ENCODE measurements at places on chromosomes 6 and 20.

- DNase-seq, result no peak
Observed at GRCh38 chr6:144607998-144608735, 323.0 kb downstream of the UTRN start.

- DNase-seq, result no peak
Observed at GRCh38 chr20:56702931-56703840, 74.1 kb downstream of the TFAP2C start.

GRCh38 chr6:118639054-118639964 is 12.1 kb downstream of the CEP85L start:
- DNase-seq, result no peak

DNA sequence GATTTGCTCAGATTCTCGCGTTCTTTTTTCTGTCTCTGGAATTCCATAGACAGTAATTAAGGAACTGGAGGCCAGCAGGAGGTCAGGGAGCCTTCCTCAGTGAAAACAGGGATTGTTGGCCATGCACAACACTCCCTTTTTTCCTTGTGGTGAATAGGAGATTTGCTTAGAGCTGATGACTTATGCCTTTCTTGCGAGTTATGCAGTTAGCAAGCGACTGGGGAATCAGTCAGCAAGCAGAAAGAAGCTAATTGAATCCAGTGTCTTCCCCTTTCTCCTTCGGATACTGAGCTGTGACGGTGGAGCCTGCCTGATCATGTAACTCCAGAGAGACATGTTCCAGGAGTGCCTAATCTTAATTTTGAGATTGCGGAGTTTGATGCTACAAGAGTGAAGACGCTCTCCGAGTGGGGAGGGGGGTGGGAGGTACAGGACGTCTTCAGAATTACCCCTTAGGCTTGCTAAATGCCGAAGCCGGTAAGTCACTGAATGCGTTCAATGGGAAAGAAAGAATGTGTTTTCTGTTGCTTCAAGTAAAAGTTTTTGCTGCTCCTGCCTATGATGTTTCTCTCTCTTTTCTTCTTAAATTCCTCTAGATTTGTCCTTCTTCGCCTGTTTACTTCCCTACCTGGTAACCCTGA is 165.9 kb downstream of the SASH1 start:
- DNase-seq, result no peak

GRCh38 chr6:4905826-4906225 is 98.0 kb downstream of the RPP40 start:
- DNase-seq, result no peak

- no peak for DNase-seq
Observed at GRCh38 chr6:123804787-123805540, 1.3 kb downstream of the NKAIN2 start.

DNA sequence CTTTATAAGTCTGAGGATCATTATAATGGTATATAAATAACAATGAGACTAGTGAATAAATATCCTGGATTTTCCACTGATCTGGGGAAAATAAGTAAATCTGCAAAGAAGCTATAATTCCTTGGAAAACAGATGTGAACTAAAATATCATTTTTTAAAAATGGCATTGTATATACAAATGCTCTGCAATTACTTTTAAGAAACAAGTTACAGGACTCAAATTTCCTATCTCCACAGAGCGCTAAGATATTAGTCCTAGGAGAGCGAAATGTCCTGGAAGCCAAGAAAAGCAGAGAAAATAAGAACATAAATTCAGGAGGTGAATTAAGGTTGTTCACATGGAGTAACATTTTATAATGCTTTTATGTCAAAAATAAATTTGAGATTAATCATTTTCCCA is 61.3 kb downstream of the PRKN start:
- no peak for DNase-seq

- DNase-seq, result no peak
Observed at GRCh38 chr6:11139051-11139960, 27.8 kb upstream of the ERVFRD-1 start.

- DNase-seq, result no peak
Observed at GRCh38 chr20:56207656-56208055, 40.9 kb upstream of the MC3R start.

DNA sequence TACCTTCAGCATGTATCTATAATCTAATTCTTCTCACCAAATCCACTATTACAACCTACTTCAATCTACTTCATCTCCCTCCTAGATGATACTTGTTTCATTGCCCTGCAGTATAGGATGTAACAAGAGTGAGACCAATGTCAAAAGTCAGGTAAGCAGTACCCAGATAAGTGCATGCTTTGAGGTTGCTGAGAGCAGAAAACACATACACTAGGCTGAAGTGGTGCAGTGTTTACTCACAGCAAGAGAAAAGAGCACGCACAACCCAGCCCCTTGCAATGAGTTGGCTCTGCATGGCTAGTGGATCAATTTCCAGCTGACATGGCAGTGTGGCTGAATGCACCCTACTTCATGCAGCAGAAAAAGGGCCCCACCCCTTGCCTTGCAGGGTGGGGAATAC is 199.9 kb downstream of the EPHA7 start:
- DNase-seq, result no peak

GRCh38 chr20:33280775-33281174 is 2.2 kb upstream of the BPIFB1 start:
- DNase-seq, result no peak

DNA sequence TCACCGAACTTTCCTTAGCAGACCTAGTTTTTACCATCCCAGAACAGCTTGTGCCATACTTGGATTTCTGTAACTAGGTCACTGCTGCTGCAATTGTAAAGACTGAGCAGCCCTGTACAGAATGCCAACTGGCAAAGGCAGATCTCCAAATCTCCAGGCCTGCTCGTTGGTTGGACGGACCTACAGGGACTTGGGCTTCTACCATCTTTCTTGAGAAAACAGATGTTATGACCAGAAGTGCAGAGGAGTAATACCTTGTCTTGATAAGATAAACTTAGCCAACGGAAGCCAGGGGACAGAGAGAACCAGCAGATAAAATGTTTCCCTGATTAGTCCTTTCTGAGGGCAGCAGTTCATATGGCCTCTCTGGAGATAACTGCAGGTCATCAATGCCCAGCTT is 304.1 kb downstream of the RFPL4B start:
- DNase-seq, result no peak

- DNase-seq, result no peak
Observed at GRCh38 chr6:157999168-158000051, 17.7 kb downstream of the SYNJ2 start.

DNA sequence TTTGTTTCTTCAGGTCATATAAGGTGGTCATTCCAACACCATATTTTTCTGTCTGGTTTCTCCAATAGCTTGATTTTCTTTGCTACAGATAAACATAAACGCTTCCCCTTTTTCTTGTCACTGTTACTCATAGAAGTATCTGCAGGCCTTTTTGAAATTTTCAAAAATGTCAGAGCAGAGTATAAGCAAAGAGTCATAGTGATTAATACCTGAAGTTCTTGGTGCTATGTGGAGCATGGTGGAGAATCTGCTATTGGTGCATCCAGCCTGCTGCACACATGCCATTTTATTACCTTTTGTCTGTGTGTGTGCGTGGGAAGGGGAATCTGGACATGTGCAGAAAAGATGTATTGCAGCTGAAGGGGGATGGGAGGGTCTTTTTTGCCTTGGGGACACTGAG is 19.7 kb downstream of the STX11 start:
- DNase-seq, result no peak

- no peak for DNase-seq
Observed at GRCh38 chr6:99348288-99349170, 945 bp downstream of the FAXC start.

- no peak for DNase-seq
Observed at GRCh38 chr6:326896-327537, 34.7 kb downstream of the DUSP22 start.

DNA sequence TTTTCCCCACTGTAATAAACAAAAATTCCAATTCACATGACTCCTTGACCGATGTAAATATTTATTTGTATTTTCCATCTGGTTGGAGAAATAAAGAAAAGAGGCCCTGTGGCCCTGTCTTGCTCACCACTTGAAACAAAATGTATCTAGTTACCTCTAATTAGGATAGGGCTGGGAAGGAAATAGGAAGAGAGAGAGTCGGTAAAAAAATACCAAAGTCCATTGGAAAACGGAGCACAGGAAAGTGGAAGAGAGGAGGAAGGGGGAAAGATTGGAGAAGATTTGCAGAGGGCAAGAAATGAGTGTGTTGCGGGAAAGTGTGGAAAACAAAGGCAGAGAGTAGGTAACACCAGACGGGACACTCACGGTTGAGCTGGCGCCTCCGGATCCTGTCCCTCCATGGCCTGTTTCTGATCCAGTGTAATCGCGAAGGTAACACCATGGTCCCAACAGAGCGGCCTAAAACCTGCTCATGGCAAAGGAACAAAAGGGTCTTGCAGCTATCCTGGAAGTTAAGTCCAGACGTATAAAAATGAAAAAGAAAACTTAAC is 105.8 kb upstream of the RIPOR2 start:
- no peak for DNase-seq

DNA sequence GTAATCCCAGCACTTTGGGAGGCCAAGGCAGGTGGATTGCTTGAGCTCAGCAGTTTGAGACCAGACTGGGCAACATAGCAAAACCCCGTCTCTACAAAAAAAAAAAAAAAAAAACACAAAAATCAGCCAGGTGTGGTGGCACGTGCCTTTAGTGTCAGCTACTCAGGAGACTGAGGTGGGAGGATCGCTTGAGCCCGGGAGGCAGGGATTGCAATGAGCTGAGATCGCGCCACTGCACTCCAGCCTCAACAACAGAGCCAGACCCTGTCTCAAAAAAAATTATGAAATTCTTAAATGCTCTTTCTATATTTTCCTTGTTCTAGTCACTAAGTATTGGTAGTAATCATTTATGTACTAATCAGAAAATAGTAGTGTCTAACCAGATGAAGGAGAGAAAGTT is 30.6 kb downstream of the SYTL3 start:
- no peak for DNase-seq

GRCh38 chr6:49732781-49733180 is 11.4 kb downstream of the CRISP3 start:
- no peak for DNase-seq

GRCh38 chr20:34397096-34397495 is 34.0 kb downstream of the ITCH start:
- no peak for DNase-seq

DNA sequence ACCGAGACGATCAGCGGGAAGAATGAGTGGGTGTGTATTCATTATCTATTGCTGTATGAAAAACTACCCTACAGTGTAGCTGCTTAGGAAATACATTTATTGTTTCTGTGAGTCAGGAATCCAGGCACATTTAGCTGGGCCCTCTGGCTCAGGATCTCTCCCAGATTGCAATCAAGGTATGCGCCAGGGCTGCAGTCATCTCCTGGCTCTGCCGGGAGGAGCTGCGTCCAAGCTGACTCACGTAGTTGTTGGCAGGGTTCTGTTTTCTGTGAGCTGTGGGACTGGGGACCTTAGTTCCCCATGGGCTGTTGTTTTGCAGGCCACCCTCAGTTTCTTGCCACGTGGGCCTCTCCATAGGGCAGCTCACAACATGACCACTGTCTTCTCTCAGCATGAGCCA is 68.2 kb upstream of the FUCA2 start:
- DNase-seq, result no peak

GRCh38 chr6:169990095-169991030 is 238.9 kb downstream of the ERMARD start:
- peak; percentile 18 for DNase-seq

DNA sequence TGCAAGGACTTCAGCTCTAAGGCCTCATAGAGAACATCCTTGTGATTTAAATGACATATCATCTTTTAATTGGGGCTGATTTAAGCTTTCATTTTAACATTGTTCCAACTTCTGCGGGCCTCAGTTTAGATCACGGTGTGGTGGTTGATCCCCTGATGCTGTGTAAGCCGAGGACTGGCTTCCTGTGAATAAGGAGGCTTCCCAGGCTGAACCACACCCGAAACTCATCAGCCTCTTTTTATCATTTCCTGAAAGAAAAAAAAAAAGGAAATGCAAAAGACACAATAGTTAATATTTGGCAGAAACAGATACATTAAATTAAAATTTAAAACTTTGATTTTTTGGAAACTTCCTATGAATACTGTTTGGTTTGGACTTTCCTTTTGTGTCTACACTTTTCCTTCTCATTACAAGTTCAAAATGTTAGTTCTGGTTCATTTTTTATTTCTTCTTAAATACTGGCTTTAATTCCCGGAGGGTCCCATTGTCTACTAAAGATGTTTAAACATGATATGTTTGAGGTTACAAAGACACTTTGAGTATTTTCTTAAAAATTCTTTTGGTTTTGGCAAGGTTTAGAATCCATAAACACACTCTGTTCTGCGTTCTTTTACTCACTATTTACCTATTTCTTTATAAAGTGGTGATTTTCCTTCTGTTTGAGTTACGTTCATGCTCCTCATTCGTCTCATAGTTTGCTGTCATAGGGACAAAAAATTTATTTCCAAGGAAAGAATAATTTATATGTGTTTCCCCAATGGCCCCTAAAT is 230.0 kb upstream of the SULF2 start:
- no peak for DNase-seq

DNA sequence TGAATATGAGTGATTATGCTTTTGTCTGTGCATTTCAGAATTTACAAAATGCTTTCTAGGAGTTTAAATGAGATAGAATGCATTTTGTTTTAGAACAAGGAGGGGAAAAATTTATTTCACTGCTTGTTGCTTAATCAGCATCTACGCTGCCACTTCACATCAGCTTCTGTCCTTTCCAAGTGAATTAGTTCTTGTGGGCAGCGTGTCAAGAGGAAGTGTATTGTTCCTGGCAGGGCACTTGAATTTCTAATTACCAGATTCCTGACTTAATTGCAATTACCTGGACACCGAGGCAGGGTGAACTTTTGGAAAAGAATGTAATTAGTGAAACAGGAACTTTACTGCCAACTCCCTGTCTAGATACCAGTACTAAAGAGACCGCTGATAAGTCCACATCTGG is 263.5 kb downstream of the TMEM242 start:
- DNase-seq, result no peak

- DNase-seq, result no peak
Observed at GRCh38 chr6:2363211-2363610, 117.8 kb upstream of the GMDS start.

DNA sequence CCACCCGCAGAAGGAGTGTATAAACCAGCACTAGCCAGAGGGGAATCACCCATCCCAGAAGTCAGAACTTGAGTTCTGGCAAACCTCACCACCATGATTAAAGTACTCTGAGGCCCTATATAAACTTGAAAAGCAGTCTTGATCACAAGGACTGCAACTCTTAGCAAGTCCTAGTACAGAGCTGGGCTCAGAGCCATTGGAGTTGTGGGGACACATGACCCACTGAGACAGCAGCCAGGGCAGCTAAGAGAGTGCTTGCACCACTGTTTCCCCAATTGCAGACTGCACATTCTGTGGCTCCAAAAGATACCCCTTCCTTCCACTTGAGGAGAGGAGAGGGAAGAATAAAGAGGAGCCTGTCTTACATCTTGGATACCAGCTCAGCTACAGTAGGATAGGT is 4.7 kb upstream of the MCM9 start:
- DNase-seq, result no peak

GRCh38 chr20:48620507-48621375 is 207.1 kb downstream of the PREX1 start:
- DNase-seq, result peak; percentile 52

DNA sequence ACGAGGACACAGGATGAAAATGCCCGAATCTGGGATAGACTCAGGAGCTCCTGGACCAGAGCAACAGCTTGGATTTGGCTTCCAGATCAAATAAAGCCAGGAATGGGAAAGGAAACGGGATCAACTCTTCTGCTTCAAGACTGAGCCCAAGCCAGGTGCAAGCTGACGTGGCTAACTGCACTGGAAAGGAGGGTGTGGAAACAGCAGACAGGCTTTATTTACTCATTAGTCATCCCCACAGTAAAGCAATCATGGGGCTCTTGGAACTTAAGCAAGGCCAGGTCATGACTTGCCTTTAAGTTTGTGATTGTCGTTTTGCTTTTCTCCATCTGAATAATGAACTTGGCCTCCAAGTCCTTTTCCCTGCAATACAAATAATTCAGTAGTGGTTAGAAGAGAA is 45.2 kb downstream of the KIF16B start:
- no peak for DNase-seq

GRCh38 chr6:147684906-147685305 is 176.4 kb downstream of the SAMD5 start:
- DNase-seq, result no peak

Measured in stimulated activated CD8-positive, alpha-beta memory T cell treated with anti-CD3 and anti-CD28 coated beads, Interleukin-4, amount 100 ng/mL, for 4 hours (primary cell).